Esophagus (tissue), 2 donors: ENCODE measurements at places on chromosomes 1 and 21. TPM values are rescaled to one million over a fixed set of nuclear protein-coding genes. Genes with fewer than 3 reads are reported as not detected.

NIT1 gene
- polyA plus RNA-seq = 28.0 TPM

LCE1D gene
- not detected for polyA plus RNA-seq

NSL1 gene
- 11.1 TPM for polyA plus RNA-seq

ILDR2 gene
- 0.06 TPM for polyA plus RNA-seq

ITLN1 gene
- 0.04 TPM for polyA plus RNA-seq

PGBD5 gene
- polyA plus RNA-seq = 0.67 TPM
